CD4-positive, CD25-positive, alpha-beta regulatory T cell (primary cell): ENCODE measurements at places on chromosomes 12 and 14. TPM values are rescaled to one million over a fixed set of nuclear protein-coding genes. Genes with fewer than 3 reads are reported as not detected.

GRCh38 chr12:57243521-57244311 lies 7.3 kb downstream of the STAC3 start:
- no peak overlapping the region for H3K4me3 ChIP-seq
- H3K27me3 ChIP-seq = peaks cover 3% of the 10 kb centered on the region
- no peaks in the 10 kb centered on the region for H3K36me3 ChIP-seq
- no peak overlapping the region for H3K27ac ChIP-seq
- H3K4me1 ChIP-seq = peaks cover 52% of the 10 kb centered on the region
- peak; percentile 69 for DNase-seq

GRCh38 chr14:25108959-25109358 lies 59.0 kb upstream of the STXBP6 start:
- no peak overlapping the region for H3K27ac ChIP-seq
- no peak overlapping the region for H3K4me3 ChIP-seq
- no peak for DNase-seq
- no peaks in the 10 kb centered on the region for H3K36me3 ChIP-seq

DNA sequence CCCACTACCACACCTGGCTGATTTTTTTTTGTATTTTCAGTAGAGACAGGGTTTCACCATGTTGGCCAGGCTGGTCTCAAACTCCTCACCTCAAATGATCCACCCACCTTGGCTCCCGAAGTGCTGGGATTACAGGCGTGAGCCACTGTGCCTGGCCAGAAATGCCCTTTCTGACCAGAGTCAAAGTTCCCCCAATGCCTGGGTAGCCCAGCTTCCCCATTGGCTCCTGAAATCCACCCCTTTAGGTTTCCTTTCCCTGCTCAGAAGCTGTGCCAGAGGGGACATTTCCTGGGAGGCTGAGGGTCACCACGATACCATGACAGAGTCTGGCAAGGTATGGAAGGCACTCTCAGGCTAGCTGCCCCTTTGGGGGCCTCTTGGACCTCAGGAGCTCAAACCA lies 3.5 kb downstream of the GSTZ1 start:
- no peaks in the 10 kb centered on the region for H3K27me3 ChIP-seq
- no peaks in the 10 kb centered on the region for H3K36me3 ChIP-seq
- no peak for DNase-seq
- no peak overlapping the region for H3K4me3 ChIP-seq
- H3K4me1 ChIP-seq = peaks cover 15% of the 10 kb centered on the region

GRCh38 chr12:74552201-74552600 lies 14.6 kb downstream of the ATXN7L3B start:
- H3K4me1 ChIP-seq = no peaks in the 10 kb centered on the region
- H3K36me3 ChIP-seq = no peaks in the 10 kb centered on the region
- DNase-seq = no peak

Gene MYH6
- total RNA-seq = not detected

- DNase-seq = no peak
- no peak overlapping the region for H3K27ac ChIP-seq
- no peaks in the 10 kb centered on the region for H3K36me3 ChIP-seq
- H3K4me1 ChIP-seq = peaks cover 4% of the 10 kb centered on the region
Measured at GRCh38 chr14:75311356-75311755, 32.7 kb downstream of the FOS start.

- no peak for DNase-seq
- H3K27me3 ChIP-seq = no peaks in the 10 kb centered on the region
- H3K27ac ChIP-seq = no peak overlapping the region
- no peaks in the 10 kb centered on the region for H3K36me3 ChIP-seq
- no peaks in the 10 kb centered on the region for H3K4me1 ChIP-seq
Measured at GRCh38 chr12:119870457-119870856, 6.7 kb downstream of the CIT start.

GRCh38 chr12:132561427-132562156 lies 48.8 kb downstream of the LRCOL1 start:
- H3K36me3 ChIP-seq = no peaks in the 10 kb centered on the region
- no peak overlapping the region for H3K4me3 ChIP-seq
- DNase-seq = no peak
- H3K4me1 ChIP-seq = peaks cover 28% of the 10 kb centered on the region
- no peak overlapping the region for H3K27ac ChIP-seq
- H3K27me3 ChIP-seq = no peaks in the 10 kb centered on the region

DNA sequence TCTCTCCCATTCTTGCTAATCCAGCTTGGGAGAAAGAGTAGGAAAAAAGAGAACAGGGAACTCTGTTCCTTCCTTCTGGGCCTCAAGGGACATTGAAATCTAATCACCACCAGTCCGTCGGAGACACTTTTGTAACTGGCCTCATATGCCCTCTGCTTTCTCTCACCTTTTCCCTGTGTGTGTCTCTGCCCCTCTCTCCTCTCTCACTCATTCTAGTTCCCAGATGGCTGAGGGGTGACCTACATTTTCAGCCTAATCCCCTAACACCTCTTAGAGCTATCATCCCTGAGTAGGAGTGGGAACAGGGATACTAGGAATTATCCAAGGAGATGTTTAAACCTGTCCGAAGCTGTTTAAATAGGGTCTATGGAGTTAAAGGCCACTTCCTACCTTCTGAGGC lies 8.9 kb upstream of the PCK2 start:
- DNase-seq = no peak
- no peaks in the 10 kb centered on the region for H3K36me3 ChIP-seq
- H3K27ac ChIP-seq = no peak overlapping the region
- H3K27me3 ChIP-seq = no peaks in the 10 kb centered on the region
- H3K4me1 ChIP-seq = peaks cover 17% of the 10 kb centered on the region

- no peak for DNase-seq
- H3K4me3 ChIP-seq = no peak overlapping the region
- H3K4me1 ChIP-seq = no peaks in the 10 kb centered on the region
- no peaks in the 10 kb centered on the region for H3K36me3 ChIP-seq
- no peak overlapping the region for H3K27ac ChIP-seq
- H3K27me3 ChIP-seq = no peaks in the 10 kb centered on the region
Measured at GRCh38 chr12:62802984-62803383, 132.0 kb downstream of the PPM1H start.

DNA sequence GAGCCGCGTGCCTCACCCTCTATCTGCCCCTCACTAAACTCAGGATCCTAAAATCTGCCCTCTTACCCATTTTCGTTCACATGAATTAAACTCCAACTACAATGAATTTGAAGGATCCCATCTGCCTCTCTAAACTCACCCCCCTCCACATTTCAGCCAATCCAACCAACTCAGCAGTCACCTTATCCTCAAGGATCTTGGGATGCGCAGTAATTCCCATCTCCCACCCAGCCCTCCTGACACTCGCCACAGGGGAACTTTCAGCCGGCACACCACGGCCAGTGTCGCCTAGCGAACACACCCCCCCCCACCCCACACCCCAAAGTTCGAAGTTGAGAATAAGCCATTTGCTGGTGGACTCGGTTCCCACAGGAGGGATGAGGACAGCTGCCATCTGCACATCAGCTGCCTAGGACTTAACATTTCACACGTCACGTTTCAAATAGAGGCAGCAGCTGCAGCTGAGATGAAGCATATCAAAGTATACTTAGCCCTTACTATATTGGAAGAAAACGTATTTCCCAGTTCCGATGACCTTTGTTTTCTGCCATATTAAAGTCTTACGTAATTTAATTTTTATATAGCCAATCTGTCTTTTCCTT lies 8.7 kb upstream of the SELPLG start:
- no peak overlapping the region for H3K27ac ChIP-seq
- H3K4me3 ChIP-seq = no peak overlapping the region
- peaks cover 8% of the 10 kb centered on the region for H3K4me1 ChIP-seq
- H3K36me3 ChIP-seq = no peaks in the 10 kb centered on the region
- no peaks in the 10 kb centered on the region for H3K27me3 ChIP-seq
- no peak for DNase-seq

DNA sequence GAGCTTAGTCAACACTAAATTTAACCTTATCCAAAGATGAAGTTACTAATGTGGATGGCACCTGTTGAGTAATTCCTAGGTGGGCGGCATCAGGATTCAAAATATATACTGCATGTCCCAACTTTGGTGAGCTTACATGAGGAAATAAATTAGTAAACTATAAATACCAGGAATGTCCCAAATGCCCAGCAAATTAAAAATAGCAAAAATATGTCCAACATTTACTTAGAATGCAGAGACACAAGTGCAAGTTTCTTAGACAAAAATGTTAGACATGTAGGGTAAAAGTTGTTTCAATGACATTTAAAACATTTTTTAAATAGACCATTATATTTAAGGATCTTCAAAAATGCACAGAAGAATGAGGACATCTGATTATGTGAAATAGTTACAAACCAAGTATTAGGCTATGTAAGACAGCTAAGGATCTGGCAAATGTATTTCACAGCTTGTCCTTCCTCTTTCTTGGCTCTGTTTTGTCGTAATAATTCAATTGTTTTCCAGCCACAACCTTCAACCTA lies 115.9 kb downstream of the NAV3 start:
- H3K4me3 ChIP-seq = no peak overlapping the region
- no peaks in the 10 kb centered on the region for H3K36me3 ChIP-seq
- no peaks in the 10 kb centered on the region for H3K27me3 ChIP-seq
- no peaks in the 10 kb centered on the region for H3K4me1 ChIP-seq
- DNase-seq = no peak

Gene GLI1
- total RNA-seq = 0.47 TPM
